Right renal pelvis (tissue), 4 donors: ENCODE measurements at places on chromosomes 7 and 10. TPM values are rescaled to one million over a fixed set of nuclear protein-coding genes. Genes with fewer than 3 reads are reported as not detected.
A peak's percentile ranks its signal among the peaks of the same experiment; 100 is the strongest.

DNA sequence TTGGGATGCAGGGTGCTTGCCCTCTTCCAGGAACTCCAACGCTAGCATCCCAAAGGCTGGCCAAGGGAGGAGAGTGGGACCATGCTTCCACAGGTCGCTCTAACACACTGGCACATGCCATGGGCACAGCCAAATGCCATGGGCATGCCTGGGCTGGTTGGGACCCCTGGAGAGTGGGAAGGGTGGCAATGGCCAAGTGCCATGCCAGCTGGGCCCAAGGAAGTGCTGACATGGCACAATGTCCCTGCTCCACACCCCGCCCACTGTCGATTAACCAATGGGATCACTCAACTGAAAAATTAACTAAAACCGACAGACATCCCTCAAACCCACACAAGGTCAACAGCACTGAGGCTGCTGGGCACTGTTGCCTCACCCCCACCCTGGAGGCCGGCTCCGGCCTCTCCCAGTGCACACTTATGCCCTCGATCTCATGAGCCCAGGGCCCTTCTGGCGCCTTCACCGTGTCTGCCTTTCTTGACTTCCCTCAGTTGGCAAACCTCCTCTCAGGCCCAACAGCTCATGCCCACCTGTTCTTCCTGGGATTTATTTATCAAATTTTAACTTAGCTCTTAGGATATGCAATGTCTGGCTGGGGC is 83.4 kb downstream of the GOLGA7B start:
- no peak for DNase-seq

- DNase-seq: no peak
Observed at GRCh38 chr7:114930829-114931655, 9.1 kb downstream of the MDFIC start.

DNA sequence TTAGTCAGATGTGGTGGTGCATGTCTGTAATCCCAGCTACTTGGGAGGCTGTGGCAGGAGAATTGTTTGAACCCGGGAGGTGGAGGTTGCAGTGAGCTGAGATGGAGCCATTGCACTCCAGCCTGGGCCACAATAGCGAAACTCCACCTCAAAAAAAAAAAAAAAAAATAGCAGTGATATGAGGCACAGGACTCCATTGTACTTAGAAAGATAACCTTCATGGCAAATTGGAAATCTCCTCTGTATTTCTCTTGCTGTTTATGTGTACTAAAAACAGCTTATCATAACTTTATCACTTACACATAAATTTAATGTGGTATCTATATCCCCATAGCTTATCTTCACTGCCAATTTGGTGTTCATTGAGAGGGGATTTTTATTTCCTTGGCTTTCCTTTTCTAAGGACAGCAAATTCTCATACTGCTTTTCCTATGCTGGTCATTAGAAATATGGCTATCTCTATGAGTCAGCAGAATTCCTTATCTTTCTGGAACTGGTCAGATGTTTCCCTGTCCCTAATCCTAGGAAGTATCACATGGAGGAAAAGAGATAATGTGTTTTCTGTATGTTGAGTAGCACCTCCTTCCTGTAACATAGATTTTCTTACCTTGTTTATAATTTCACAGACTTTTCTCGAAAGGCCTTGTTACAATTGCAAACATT is 40.6 kb upstream of the ZEB1 start:
- DNase-seq: no peak

- no peak for DNase-seq
Observed at GRCh38 chr7:135980665-135981180, 3.6 kb upstream of the MTPN start.

The CACNA2D1 gene
- polyA plus RNA-seq: 24.3 TPM

The WNT8B gene
- 0.69 TPM for polyA plus RNA-seq

DNA sequence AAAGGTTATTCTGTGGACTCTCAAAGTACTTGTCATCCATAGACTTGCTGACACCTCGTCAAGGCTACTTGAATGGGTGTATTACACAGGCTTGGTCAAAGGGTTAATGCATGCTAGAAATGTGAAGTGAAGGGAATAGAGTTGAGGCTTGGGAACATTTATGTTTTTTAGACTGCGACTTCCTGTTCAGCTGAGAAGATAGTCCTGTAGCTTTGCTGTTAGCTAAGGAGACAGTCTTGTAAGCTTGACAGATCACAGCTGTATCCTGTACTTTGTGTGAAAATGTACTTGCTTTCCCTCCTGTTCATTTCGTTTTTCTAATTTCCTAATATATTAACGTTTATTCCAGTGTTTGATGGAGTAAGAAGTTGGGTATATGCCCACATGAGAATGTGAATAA is 52.1 kb downstream of the ADD3 start:
- DNase-seq: peak; percentile 33

The CELF2 gene
- 14.5 TPM for polyA plus RNA-seq

GRCh38 chr10:112286837-112287818 is 3.9 kb downstream of the TECTB start:
- no peak for DNase-seq

GRCh38 chr7:158923928-158924511 is 67.7 kb downstream of the DYNC2I1 start:
- no peak for DNase-seq

DNA sequence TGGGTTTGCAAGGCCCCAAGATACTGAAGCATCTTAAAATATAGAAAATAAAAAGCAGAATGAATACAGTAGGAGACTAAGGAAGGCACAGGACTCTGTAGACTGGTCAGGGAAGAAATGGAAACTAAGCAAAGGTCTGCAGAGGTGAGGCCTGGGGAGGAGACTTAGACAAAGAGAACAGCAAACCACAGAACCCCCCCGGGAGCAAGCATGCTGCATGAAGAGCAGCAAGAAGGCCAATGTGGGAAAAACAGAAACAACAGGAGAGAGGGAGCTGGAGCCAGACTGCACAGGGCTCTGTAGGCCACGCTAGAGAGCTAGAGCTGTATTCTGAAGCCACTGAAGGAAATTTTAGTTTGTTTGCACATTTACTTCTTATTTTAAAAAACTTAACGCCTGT is 45.7 kb upstream of the ARID5B start:
- no peak for DNase-seq

The COL28A1 gene
- polyA plus RNA-seq: 9.7 TPM

DNA sequence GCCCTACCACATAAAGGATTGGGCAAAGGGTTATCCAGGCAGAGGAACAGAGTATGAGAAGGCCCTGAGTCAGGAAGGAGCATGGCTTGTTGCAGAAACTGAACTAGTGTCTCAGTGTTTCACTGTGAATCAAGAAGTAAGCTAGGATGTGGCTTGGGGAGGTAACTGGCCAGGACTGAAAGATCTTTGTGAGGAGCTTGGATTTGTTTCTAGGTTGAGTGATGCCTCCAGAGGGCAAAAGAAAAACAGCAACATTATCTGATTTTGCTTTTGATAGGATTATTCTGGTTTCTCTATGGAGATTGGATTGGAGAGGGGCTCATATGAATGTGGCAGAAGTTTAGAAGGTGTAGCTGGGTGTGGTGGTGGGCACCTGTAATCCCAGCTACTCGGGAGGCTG is 137.9 kb upstream of the HDAC9 start:
- no peak for DNase-seq

- DNase-seq: no peak
Observed at GRCh38 chr10:117667831-117668230, 125.3 kb downstream of the EMX2 start.

The CPA1 gene
- 1.0 TPM for polyA plus RNA-seq

DNA sequence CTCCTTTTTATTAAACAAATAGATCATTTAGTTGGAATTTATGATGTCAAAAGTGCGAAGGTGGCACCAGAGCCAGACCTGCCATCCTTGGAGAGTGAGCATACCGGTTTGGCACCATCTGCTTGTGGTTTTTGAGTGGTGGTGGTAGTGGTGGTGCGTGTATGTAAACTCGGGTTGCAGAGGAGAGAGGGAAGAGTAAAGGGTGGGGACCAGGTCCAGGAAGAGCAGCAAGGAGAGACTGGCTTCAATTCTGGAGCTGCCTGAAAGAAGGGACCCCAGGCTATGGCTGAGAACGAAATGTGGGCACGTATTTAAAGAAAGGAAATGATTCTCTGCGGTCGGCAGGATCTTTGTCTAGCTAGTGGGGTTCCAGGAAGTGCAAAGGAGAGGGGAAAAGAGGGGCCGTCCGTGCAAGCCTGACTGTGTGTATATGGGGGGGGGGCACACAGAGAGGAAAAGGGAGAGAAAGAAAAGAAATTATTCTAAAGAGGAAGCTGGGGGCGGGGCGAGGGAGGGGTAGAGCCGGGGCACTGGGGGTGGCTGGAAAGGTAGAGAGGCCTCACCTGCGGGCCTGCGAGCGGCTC is 448 bp upstream of the GOLGA7B start:
- DNase-seq: no peak

The H2BK1 gene
- not detected for polyA plus RNA-seq

DNA sequence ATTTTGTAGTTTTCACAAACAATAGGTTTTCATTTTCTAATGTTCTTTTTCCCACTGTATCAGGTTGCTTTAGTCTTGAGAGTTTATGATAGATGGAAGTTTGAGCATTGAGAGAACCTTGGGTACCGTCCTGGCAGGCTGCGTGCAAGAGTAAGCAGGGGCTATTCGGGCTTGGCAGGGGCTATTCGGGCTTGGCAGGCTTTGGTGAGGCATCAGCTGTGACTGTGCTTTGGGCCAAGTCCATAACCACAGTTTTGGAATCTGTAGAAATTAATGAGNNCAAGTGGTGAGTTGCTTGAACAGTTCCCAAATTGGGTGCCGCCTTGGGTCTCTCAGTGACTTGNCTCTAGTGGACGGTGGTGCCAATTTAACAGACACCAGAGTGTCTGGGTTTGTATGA is 424.6 kb downstream of the PAXIP1 start:
- DNase-seq: no peak

The HOXA1 gene
- polyA plus RNA-seq: 2.3 TPM

- DNase-seq: no peak
Observed at GRCh38 chr7:21867816-21868575, 77.7 kb downstream of the CDCA7L start.

DNA sequence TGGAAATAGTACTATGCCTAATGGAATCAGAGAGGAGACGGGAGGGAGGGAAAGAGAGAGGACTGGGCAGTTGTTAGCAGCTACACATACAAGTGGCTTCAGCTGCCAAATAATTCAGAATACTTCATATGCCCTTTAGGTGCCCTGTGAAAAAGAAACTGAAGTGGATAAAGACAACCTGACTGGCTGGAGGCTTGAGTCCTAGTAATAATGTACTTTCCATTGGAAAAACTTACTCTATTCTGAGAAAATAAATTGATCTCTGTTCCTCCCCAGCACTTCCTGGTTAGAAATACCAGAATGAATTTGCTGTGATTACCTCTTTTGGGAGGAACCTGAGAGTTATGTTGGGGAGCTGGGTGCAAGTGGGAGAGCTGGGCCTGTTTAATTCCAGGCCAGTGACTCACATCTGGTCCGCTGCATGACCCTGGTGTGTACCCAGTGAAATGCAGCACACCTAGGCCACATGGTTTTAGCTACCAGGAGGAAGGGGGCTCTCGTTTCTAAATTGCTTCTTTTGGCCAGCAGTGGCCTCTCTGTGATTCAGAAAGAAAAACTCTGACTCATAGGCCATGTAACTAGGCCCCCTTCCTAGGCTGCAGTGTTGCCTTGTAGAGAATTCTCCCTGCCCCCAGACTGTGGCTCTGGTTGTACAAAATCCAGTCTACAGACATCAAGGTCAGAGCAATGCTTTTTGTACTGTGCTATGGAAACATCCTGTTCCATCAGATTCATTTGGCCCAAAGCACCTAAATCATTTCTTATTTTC is 6.5 kb downstream of the AGFG2 start:
- DNase-seq: no peak

The MACC1 gene
- polyA plus RNA-seq: 10.8 TPM

- DNase-seq: no peak
Observed at GRCh38 chr10:84563355-84563754, 235.0 kb downstream of the CCSER2 start.

GRCh38 chr7:128831178-128831993 is 1.2 kb downstream of the FLNC start:
- no peak for DNase-seq

- DNase-seq: no peak
Observed at GRCh38 chr7:154438571-154439367, 386.6 kb downstream of the DPP6 start.

DNA sequence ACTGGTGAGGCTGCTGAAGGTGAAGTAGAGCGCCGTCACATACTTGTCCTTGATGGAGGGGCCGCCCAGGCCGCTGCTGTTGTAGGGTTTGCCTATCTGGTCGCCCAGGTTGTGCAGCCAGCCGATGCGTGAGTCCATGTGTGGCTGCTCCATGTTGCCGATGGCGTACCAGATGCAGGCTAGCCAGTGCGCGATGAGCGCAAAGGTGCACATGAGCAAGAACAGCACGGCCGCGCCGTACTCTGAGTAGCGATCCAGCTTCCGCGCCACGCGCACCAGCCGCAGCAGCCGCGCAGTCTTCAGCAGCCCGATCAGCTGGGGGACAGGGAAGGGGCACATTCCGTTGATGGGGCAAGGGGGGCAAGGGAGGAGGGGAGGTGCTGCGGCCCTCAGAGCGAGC is 26.6 kb downstream of the KCNH2 start:
- DNase-seq: no peak

The MEIG1 gene
- polyA plus RNA-seq: 1.9 TPM

The PPP1R9A gene
- polyA plus RNA-seq: 30.7 TPM

DNA sequence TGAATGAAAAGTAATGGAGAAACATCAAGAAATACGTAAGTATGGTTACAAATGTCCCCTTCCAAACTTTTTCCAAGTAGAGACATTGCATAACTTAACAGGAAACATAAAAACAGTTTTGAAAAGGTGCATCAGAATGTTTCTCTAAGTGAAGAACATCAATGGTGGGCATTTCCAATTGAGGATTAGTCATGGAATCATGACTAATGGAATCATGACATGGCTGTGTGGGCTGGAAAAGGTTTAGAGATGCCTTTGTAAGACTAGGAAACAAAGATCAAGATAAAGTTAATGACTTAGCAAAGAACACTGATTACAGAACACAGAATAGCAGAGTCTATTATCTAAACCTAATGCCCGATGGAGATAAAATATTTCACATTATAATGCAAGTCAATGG is 272.0 kb downstream of the HPSE2 start:
- DNase-seq: no peak

The ABLIM1 gene
- polyA plus RNA-seq: 108 TPM

- DNase-seq: no peak
Observed at GRCh38 chr7:101197991-101198390, 2.8 kb downstream of the MOGAT3 start.

GRCh38 chr10:60572511-60573194 is 183.0 kb upstream of the ANK3 start:
- DNase-seq: peak; percentile 55

The PRKRIP1 gene
- 38.4 TPM for polyA plus RNA-seq

The VSTM4 gene
- polyA plus RNA-seq: 16.0 TPM

DNA sequence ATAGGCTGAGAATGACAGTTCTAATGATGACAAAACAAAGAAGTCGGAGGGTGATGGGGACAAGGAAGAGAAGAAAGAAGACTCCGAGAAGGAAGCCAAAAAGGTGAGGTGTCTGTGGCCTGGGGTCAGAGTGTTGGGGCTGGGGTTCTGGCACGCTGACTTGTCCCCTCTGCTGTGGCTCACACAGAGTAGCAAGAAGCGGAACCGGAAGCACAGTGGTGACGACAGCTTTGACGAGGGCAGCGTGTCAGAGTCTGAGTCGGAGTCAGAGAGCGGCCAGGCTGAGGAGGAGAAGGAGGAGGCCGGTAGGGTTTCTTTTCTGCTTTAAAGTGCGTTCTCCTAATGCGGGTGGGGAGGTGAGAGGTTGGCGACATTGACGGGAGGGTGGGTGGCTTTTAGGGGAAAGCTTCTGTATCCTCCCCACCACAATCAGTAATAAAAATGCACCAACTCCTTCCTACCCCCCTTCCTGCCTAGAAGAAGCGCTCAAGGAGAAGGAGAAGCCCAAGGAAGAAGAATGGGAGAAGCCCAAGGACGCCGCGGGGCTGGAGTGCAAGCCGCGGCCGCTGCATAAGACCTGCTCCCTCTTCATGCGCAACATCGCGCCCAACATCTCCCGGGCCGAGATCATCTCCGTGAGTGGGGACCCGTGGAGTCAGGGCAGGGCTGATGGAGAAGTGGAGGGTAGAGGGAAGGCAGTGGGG is 4.6 kb downstream of the UFSP1 start:
- DNase-seq: no peak
